ENCODE measurements at places on chromosomes 16 and 17. TPM values are rescaled to one million over a fixed set of nuclear protein-coding genes. Genes with fewer than 3 reads are reported as not detected.

MYL11 gene
- total RNA-seq = 1.9 TPM

SLC16A6 gene
- 6.9 TPM for total RNA-seq

GRIN2A gene
- total RNA-seq = not detected

KRTAP16-1 gene
- total RNA-seq = 0.23 TPM

GLG1 gene
- 195 TPM for total RNA-seq

Data from naive thymus-derived CD8-positive, alpha-beta T cell (primary cell).